ENCODE measurements at places on chromosomes 4 and X.

- no peak for DNase-seq
Observed at GRCh38 chr4:151961456-151961855, 200.6 kb upstream of the GATB start.

DNA sequence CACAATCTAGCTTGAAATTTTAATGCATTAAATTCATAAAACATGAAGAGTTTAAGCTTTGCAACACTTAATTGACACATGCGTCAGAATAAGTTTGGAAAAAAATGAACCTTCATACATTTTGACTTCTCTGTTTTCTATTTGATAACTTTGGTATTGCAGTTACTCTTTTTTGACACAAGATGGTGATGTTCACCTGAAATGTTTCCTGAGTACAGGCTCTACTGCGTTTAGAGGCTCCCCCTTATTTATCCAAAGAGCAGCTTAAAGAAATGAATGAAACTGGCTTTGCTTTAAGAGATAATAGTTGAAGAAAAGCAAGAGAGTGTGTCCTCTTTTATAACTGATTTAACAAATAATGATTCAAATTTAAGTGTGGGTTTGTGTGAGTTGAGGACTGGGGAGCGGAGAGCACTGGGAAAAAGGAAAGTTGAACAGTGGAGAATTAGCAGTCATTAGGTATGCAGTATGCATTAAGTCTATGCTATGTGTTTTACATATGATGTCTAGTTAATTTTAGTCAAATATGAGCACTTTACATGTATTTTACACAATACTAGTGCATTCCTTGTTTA is 180.6 kb upstream of the NUDT6 start:
- DNase-seq = no peak

DNA sequence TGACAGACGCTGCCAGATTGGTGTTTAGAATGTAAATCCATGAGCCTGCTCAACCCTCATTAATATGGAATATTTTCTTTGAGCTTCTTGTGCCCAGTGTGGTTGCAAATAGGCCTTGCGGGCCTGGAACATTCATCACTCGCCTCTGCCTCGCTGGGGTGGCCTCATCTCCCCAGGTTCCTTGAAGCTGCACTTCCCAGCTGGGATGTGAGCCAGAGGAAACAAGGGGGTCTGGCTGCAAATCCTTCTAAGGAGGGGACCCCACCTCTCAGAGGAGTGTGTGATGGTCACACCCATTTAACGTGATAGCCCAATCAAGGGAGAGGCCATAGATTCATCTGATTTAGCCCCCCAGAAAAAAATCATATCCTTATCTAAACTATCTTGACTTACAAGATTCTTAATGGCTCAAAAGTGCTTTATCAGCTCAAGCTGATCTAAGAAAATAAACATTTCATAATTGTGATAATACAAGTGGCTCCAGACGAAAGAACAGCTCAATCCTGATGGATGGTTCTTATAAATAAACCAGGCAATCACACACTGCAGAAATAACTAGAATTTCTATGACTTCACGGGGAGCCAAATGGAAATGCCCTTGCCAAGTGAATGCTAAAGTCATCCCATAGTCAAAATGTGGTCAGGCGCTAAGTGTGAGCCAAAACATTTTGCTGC is 189.9 kb downstream of the PTTG2 start:
- DNase-seq = no peak

- DNase-seq = no peak
Observed at GRCh38 chr4:7837597-7838135, 102.0 kb downstream of the AFAP1 start.

DNA sequence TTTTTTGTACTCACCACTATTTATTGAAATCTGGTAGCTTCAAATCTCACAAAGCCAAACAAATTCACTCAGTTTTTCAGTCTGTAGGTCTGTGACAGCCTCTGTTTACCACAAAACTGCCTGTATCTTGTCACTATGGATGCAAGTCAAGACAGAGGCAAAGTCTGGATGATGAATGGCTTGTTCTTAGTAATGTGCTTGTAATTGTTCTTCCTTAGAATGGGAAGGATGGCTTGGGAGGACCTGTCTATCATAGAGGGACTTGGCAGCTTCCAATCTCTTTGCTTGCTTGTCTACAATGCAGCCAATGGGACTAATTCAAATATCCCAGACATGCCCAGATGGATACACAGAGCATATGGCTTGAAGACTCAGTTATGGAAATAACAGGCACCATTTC is 141.2 kb upstream of the SCML1 start:
- DNase-seq = no peak

Measured in activated CD4-positive, alpha-beta T cell treated with anti-CD3 and anti-CD28 coated beads, Interleukin-2, amount 50 U/mL, for 4 hours (primary cell).